ENCODE measurements at places on chromosomes 4 and X.

DNA sequence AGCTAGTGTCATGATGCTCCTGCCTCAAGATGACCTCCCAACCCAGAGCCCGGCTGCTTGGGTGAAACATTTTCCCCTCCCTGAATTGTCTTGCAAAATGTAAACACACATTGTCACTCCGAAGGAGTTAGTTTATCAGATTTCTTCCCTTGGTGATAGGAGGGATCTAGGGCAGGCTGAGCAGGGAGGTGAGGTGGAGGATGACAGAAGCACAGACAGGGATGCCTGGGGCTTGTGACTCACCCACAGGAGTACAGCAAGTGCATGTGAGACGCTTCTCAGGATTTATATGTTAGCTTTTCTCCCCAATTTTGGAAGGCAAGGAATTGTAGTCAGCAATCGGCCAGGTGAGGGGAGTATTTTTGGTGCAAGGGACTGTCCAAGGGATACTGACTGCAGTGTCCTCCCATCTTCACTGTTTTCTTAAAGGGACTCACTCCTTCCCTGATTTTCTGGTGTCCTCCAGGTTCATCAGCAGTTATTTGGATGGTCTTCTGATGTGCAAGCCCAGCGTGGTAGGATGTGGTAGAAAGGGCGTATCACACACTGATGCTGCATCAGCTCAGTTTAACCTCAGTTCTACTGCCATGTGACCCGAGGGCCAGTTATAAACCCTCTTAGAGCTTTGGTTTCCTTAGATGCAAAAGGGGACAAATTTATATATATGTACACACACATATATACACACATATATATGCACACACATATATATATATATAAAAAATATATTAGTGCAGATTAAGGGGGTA is 46.2 kb upstream of the IGFBP7 start:
- DNase-seq = no peak

- no peak for DNase-seq
These were observed 2394.2 kb upstream of the AGA start for GRCh38 chr4:179836179-179837075.

DNA sequence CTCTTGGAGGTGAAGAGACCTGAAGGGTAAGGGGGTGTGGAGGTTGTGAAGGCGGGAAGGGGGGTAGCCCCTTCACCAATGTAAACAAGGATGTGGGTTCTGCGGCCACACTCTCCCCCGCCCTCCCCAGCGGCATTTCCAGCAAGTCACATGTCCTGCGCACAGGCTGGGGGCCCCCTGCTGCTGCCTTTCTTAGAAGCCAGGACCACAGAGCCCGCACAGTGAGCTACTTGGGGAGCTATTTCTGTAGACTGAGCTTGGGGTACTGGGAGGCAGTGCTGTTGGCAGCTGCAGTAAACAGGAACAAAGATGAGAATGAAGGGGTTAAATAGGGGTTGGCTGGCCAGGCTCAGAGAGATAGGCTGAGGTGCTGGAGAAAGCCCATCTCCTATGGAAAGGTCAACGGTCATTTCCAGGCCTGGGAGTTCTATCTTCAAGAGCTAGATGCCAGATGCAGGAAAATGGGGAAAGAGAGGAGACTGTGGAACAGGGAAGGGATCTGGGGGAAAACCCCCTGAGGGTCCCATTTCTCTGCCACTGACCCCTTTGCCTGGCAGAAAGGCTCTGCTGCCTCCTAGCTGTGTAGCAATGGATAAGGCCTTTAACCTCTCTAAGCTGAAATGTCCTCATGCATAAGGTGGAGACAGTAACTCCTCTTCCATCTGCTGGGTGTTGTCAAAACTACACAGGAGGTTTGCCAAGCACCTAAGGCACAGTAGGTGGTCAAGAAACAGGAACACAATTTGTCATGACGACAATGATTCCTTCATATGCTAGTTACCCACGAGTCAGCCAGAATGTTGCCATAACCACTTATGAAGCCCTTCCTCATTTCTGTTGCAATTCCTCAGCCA is 18.5 kb upstream of the PIM2 start:
- DNase-seq = peak; percentile 52

GRCh38 chrX:7218321-7219152 is 70.6 kb upstream of the PUDP start:
- no peak for DNase-seq
